ENCODE measurements at places on chromosomes 7 and 10.

DNA sequence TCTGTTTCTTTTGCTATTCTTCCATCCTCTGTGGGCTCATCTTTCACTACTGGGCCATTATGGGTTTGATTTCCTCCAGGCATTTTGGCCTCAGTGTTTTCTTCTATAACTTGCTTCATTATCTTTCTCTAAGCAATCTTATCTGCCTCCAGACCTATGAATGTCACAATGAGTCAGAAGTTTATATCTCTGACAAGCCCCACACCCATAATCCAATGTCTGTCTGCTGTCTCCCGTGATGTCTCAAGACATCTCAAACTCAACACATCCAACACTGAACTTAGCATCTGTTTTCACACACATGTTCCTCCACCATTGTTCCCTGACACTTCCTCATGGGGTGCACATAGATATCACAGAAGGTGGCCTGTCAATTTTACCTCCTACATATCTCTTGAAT is 46.7 kb upstream of the RHOBTB1 start:
- no peak for DNase-seq

- no peak for DNase-seq
These were observed 50.2 kb upstream of the PDCD4 start for GRCh38 chr10:110821508-110821907.

GRCh38 chr7:979886-980571 is 3.0 kb upstream of the CYP2W1 start:
- no peak for DNase-seq

DNA sequence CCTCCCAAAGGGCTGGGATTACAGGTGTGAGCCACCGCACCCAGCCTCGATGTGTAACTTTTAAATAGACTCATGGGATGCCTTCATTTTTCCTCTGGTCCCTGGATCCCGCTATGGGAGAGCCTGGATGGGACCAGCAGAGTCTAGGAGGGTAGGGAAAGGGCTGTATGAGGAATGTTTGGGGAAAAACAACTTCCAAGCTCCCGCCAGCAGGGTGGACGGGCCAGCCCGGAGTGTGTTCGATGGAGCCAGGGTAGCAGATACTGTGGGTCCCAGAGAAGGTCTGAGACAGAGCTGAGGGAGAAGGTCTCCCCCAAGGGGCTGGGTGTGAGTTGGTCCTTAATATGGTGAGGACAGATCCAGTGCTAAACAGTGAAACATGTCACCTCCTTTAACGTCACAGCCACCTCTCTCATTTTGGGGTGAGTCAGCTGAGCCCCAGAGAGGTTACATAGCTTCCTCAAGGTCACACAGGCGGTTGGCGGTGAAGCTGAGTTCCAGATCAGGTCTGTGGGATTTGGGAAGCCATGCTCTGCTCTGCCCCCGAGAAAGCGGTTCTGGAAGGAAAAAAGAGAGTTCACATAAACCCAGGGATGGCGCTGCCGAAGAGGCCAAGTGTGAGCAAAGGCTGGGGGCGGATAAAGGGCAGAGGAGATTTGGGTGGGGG is 66.4 kb downstream of the MYL10 start:
- DNase-seq, result no peak
